Stimulated activated CD4-positive, alpha-beta T cell treated with anti-CD3 and anti-CD28 coated beads, Interleukin-4, amount 100 ng/mL, for 1 hour (primary cell): ENCODE measurements at places on chromosomes 3 and 15.

DNA sequence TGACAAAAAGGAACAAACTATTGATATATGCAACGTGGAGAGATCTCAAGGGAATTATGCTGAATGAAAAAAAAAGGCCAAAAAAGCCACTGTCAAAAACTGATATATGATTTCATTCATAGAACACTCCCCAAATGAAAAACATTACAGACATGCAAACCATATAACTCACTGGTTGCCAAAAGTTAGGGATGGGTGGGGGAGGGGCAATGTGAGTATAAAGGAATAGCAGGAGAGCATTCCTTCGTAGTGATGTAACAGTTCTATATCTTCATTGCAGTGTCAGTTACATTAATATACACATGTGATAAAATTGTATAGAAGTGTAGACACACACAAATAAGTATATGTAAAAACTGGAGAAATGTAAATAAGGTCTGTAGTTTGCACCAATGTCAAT is 12.2 kb downstream of the GBE1 start:
- DNase-seq, result no peak

DNA sequence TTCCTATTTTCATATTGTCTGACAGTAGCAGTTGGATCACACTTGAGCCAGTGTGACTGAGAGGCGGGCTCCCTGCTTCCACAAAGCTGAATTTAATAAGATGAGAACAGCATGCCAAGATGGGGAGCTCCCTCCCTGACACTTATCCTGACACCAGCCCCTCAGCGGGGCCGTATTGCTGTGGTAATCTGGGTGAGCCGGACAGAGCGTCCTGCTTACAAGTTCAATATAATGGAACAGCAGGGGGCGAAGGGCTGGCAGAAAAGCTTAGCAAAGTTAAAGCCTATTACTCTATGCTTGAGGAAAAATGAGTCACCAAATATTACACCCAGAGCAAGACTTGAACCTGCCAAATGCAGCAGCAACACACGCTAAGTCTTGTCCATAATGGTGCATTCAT is 163.8 kb upstream of the CMC1 start:
- no peak for DNase-seq

- DNase-seq, result no peak
These were observed 144.0 kb upstream of the PDZRN3 start for GRCh38 chr3:73768524-73769308.

- DNase-seq, result no peak
These were observed 53.1 kb upstream of the IP6K2 start for GRCh38 chr3:48770192-48770502.

GRCh38 chr3:109818081-109818480 is 480.7 kb upstream of the DPPA4 start:
- no peak for DNase-seq

DNA sequence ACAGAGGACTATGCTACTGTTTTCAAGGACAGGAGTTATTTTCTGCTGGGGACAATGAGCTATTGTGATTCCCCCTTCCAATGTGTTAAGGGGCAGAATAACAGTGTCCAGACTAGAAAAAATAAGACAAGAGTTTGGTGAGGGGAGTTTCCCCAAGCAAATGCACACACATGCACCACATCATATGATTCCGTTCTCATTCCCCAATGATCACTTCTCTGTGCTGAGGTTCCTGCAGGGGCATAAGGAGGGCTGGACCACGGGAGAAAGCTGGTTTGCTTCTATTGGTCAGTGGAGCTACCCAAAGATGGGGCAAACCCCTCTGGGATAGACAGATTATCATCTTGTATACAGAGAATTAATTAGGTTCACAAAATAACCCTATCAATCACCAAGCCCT is 80.6 kb downstream of the RBPMS2 start:
- DNase-seq, result no peak

- DNase-seq, result no peak
These were observed 23.8 kb downstream of the CNOT10 start for GRCh38 chr3:32708672-32709283.

- DNase-seq, result no peak
These were observed 1.1 kb downstream of the LSAMP start for GRCh38 chr3:116444115-116444747.

GRCh38 chr3:116263842-116264545 is 181.3 kb downstream of the LSAMP start:
- DNase-seq, result no peak

DNA sequence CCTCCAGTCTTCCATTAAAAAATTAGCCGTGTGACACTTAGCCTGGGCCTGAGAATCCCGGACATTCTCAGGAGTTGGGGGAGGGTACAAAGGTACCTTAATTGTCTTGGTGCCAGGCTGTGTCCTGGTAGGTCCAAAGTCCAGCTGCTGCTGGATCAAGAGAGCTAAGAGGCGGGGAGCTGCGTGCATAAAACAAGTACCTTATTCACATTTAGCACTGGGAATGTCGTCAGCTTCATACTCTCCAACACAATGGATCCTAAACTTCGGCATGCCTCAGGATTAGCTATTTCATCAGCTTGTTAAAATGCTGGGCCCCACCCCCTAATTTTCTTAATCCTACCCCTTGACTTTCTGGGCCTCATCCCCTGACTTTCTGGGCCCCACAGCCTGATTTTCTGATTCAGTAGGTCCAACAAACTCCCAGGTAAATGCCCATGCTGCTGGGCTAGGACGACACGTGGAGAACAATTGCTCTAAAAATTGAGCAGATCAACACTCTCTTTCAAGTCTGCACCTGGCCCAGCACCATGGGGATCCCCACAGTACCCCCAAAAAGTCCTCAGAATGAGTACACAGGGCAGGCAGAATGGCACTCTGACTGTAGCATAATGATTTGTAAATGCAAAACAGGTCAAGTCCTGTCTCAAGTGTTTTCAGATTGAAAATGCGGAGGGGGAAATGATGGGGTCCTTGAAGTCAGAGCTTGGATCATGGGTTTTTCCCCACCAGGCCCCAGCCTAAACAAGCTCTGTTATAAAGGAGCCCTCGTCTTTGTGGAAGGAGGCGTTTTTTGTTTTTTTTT is 5.6 kb upstream of the AEN start:
- no peak for DNase-seq

GRCh38 chr15:100663915-100664281 is 61.5 kb downstream of the ASB7 start:
- DNase-seq, result no peak

DNA sequence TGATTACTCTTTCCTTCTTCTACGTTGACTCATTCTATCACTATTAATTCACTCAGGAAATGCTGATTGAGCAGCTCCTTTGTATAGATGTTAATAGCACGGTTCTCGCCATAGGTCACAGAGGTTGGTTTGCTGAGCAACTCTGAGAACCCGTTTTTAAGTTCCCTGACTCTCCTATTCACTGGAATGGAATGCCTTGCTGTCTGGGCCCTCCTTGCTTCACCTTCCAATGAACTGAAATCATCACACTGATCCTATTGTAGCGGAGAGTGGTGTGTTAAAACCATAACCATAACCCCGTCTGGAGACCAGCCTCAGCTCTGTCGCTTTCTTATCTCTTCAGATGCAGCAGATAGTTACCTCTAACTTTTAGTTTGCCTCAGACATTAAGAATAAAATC is 323.6 kb downstream of the GABRB3 start:
- DNase-seq, result no peak

- DNase-seq, result no peak
These were observed 1057.2 kb downstream of the NAALADL2 start for GRCh38 chr3:175916191-175916934.

DNA sequence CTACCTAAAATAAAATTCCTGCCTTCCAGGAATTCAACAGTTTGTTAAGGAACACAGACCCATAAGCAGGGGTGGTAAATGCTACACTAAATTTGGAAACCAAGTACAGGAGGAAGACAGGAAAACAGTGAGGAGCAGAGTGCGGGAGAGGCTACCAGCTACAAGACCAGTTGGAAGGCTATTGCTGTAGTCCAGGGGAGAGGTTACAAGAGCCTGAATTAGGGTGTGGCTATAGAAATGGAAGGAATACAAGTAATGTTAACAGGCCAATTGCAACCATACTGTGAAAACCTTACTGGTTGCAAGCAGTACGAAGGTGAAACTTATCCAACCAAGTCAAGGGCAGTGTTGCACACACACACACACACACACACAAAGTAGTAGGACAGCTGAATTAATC is 880 bp upstream of the ARMC8 start:
- DNase-seq, result no peak

GRCh38 chr3:174639406-174639805 is 219.7 kb upstream of the NAALADL2 start:
- no peak for DNase-seq

GRCh38 chr3:99601515-99601914 is 36.9 kb upstream of the COL8A1 start:
- DNase-seq, result no peak

- no peak for DNase-seq
These were observed 2.7 kb downstream of the SST start for GRCh38 chr3:187667526-187667925.

- no peak for DNase-seq
These were observed 236.5 kb downstream of the WDR72 start for GRCh38 chr15:53522991-53523390.

DNA sequence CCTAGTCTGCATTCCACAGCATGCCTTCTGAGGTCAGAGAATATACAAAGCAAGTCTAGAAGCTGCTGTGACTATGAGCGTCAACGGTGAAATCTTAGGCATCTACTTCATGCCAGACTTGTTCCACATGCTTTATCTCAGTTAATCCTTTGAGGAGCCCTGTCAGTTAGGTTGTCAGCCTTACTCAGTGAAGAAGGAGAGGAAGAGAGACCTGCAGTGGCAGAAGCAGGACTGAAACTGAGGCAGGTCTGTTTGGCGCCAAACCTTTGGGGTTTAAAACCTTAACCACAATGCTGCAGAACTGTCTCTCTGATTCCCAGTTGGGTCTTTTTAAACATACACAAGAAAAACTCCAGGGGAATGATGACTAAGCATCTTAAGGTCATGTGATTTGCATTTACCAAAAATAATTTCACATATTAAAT is 139.0 kb upstream of the LIPC start:
- DNase-seq, result no peak

DNA sequence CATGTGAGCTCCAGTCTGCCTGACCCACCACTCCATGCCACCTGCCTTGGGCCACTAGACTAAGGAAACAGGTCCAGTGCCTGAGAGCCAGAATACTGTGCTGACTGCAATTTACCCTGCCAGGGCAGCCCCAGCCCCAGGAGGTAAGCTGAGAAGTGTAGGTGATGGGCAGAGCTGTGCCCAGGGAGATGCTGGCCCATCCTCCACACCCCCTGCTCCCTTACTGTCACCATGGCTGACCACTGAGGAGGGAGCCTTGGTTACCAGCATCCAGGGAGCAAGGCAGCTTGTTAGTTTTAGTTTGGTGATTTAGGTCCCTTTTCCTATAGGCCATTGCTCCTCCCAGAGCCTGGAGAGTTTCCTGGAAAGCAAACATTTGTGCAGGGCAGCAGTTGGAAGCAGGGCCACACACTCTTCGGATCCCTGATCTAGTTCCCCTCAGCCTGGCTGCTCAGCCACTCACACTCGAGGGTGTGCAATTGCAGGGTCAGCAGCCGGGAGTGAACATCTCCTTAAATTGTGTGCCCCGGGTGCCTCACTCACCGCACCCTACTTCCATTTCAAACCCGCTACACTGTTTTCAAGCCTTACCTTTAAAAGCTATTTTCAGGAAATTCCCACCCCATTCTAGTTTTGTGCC is 2.0 kb downstream of the GALNT15 start:
- no peak for DNase-seq

- DNase-seq, result no peak
These were observed 89.0 kb downstream of the PPCDC start for GRCh38 chr15:75112278-75112847.

DNA sequence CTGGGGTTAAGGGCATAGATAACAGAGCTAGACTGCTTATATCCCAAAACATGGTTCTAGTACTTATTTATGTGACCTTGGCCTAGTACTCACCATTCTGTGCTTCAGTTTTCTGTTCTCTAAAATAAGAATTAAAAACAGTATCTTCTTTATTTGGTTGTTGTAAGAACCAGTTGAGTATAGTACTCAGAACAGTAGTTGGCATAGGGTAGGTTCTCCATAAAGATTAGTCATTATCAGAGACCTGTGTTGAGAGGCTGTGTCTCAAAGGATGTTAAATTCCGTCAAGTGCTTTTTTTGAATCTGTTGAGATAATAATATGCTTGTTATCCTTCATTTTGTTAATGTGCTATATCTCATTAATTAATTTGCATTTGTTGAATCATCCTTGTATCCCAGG is 47.4 kb upstream of the OSTN start:
- no peak for DNase-seq

DNA sequence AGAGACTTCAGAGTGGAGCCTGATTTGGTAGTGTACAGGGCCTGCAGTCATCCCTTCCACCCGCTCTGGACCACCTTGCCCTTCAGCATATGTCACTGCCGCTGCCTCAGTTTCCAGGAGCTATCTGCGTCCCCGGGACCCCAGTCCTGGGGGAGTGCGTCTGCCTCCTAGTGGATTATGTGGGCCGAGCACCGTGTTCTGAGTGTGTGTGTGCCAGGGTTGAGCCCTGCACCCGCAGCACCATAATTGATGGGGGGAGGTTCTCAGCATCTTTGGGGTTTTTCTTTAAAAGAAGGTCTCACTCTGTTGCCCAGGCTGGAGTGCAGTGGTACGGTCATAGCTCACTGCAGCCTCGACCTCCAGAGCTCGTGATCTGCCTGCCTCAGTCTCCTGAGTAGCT is 33.6 kb downstream of the CD276 start:
- DNase-seq, result no peak

DNA sequence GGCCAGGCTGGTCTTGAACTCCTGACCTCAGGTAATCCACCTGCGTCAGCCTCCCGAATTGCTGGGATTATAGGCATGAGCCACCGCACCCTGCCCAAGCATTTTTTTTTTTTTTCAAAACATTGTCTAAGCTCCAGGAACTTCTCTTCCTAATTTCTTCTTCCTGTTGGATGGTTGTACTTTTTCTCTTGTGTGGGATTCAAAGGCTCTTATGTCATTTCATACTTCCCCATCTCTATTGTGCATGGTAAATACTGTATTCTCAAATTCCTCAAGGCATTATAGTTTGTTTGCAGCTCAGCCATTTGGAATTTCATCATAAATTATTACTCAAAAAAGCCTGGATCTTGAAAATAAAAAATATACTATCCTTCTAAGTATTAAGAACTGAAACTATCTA is 199.1 kb upstream of the GADL1 start:
- DNase-seq, result no peak

GRCh38 chr3:121794264-121794983 is 40.4 kb downstream of the IQCB1 start:
- no peak for DNase-seq

GRCh38 chr3:32414522-32415202 is 23.0 kb downstream of the CMTM7 start:
- peak; percentile 21 for DNase-seq

GRCh38 chr15:67458331-67459029 is 62.5 kb upstream of the C15orf61 start:
- DNase-seq, result no peak

DNA sequence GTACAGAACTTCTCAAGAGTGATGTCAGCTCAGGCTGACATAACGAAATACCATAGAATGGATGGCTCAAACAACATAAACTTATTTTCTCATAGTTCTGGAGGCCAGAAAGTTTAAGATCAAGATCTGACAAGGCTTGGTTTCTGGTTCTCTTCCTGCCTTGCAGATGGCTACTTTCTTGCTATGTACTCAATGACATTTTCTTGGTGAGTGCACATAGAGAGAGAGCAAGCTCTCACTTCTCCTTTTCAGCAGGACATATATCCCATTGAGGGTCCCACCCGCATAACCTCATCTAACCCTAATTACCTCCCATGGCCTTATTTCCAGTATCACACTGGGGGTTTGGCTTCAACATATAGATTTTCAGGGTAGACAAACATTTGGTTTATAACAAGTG is 1072.1 kb downstream of the PLOD2 start:
- DNase-seq, result no peak
